Activated T-helper 17 cell treated with anti-CD3 and anti-CD28 coated beads, Interleukin-2, amount 50 U/mL, for 72 hours (primary cell): ENCODE measurements at places on chromosomes 16 and 17.

DNA sequence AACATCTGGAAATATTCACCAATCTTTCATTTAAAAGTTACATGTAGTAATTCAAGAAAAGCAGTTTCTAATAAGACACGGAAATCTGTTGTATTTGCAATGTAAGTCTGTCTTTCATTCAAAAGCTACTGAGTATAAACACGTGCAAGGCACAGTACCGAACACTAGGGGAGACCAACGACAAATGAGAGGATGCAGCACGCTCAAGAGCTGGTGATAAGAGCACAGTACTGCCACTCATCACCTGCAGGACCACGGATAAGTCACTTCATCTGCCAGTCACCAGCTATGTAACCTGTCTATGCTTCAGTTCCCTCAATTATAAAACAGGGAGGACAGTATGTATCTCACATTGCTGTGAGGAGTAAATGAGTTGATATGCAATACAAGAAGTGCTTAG lies 67.1 kb downstream of the CLEC18A start:
- ATAC-seq: peak; percentile 75

GRCh38 chr17:30191072-30191471 lies 44.4 kb downstream of the SLC6A4 start:
- no peak for ATAC-seq

GRCh38 chr16:23920899-23921298 lies 85.1 kb downstream of the PRKCB start:
- ATAC-seq: peak; percentile 46

- no peak for ATAC-seq
Observed at GRCh38 chr16:66936462-66936861, 1.1 kb downstream of the CES2 start.

DNA sequence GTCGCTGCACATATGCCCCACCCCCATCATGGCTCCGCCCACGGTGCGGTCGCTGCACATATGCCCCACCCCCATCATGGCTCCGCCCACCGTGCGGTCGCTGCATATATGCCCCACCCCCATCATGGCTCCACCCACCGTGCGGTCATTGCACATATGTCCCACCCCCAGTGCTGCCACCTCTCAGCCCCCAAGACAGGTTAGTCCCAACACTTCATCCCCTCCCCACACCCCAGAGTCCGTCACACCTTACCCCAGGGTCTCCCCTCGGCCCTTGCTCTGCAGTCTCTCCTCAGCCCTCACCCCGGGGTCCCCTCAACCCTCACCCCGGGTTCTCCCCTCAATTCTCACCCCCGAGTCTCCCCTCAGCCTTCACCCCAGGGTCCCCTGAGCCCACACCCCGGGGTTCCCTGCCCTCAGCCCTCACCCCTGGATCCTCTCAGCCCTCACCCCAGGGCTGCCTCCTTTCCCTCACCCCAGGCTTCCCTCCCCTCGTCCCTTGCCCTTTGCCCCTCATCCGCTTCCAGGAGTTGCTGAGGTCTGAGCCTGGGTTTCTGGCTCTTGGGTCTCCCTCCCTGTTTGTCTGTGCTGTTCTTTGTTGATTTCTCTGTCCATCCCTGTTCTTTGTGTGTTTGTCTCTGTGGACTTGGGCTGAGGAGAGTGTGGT lies 25.6 kb downstream of the TPSG1 start:
- ATAC-seq: no peak

DNA sequence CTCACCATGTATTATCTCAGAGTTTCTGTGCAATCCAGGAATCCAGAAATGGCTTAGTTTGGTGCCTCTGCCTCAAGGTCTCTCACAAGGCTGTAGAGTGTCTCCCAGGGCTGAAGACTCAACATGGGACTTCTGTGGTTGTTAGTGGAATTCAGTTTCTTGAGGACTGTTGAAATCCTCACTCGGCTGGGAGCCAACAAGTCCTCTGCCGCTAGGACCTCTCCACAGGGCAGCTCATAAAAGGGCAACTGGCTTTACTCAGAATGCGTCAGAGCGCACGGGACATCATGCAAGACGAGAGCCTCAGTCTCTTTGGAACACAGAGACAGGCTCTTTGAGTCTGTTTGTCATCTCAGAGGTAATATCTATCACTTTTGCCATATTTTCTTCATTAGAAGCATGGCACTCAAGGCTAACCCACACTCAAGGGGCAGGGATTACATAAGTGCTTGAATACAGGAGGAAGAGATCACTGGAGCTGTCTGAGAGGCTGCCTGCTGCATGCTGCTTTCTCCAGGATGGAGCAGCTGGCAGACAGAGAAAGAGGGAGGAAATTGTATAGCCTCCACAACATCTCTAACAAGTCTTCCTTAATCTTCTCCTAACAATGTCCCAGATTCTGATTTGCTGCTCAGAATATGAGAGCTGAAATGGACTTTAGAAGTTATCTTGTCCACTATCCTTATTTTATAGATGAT lies 97.5 kb upstream of the ASIC2 start:
- no peak for ATAC-seq

- no peak for ATAC-seq
Observed at GRCh38 chr17:75561927-75562603, 25.5 kb upstream of the MYO15B start.

DNA sequence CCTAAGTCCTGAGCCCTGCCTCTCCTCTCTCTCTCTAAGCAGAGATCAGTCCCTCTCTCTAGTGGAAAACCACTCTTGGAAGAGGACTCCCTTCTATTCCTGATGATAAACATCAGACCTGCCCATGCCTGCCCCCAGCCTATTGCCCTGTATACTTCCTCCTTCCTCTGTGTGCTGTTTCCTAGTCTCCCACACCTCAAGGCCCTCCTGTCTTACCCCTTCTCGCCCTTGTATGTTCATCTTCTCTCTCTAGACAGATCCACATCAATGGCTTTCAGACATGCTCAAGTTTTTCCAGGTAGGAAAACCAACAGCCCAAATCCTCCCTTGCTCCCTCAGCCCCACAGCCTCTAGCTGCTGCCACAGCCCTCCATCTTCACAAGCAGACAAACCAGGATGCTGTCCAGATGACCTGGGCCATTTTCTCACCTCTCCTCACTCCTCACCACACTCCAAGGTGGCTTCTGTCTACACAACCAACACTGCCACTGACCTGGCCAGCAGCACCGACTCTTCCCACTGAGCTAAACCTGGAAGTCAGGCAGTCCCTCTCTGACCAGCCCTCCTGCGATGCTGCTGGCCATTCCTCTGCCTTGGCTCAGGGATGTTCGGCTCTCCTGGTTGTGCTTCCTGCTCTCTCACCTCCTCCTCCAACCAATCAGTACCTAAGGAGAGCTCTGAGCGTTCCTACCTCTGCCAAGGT lies 36.3 kb downstream of the MARF1 start:
- ATAC-seq: no peak

- ATAC-seq: no peak
Observed at GRCh38 chr17:1568950-1569810, 6.6 kb upstream of the PITPNA start.

DNA sequence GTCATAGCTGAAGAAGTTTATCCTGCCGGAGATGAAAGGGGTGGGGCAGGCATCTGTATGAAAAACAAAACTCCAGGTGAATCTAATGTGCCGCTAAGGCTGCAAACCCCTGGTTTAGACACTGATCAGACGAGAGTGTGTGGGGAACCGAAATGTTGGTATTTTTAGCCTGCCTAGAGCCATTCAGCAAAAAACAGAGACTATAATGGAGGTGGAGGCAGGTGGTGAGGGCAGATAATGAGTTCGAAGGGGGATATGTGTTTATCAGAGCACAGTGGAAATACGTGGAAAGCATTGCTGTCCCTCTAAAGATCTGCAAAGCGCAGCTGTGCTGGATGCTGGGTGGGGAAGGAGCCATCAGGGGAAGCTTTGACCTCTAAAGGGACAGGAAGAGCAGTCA lies 127.5 kb upstream of the WSCD1 start:
- no peak for ATAC-seq

DNA sequence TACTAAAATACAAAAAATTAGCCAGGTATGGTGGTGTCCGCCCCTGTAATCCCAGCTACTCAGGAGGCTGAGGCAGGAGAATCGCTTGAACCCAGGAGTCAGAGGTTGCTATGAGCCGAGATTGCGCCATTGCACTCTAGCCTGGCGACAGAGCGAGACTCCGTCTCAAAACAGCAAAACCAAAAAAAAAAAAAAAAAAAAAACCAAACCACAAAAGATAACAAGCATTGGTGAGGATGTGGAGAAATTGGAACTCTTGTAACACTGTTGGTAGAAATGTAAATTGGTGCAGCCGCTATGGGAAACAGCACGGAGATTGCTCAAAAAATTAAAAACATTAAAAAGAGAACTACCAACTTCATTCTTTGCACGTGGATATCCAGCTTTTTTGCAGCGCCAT lies 119.4 kb downstream of the OR1D5 start:
- no peak for ATAC-seq
